ENCODE measurements at places on chromosomes 16 and 17.

GRCh38 chr17:77488531-77489238 is 347.9 kb downstream of the SEC14L1 start:
- DNase-seq = no peak

DNA sequence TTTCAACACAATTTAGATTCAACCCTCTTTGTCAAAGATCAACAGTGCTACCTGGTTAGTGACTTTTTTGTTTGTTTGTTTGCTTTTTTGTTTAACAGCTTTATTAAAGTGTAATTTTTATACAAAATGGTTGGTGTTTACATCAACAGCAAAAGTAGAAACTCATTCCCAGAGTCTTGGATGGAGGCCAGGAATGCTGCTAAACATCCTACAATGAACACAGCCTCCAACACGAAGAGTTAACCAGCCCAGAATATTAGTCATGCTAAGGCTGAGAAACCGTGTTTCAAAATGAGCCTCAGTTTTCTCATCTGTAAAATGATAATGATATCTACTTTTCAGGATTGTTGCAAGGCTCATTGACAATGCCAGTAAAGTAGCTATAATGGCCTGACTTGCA is 211.0 kb upstream of the MAF start:
- no peak for DNase-seq

DNA sequence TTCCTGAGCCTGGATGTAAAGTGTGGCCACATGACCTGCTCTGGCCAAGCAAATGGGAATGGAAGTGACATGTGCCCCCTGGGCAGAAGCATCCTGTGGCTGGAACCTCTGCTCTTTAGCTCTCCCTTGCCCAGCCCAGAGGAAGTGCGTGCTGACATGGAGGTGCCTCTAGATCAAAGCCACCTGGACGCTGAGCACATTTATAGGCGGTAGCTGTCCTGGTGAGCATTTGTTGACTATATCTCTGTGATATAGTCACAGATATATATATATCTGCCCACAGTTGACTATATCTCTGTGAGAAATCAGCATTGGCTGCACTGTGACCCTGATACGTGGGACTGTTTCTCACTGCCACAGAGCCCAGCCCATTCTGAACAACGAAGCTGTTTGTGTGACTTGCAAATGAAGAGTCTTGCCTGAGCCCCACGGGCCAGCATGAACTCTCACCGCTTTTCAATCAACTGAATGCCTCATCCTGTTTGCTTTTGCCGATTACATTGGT is 118.8 kb downstream of the C16orf95 start:
- no peak for DNase-seq

DNA sequence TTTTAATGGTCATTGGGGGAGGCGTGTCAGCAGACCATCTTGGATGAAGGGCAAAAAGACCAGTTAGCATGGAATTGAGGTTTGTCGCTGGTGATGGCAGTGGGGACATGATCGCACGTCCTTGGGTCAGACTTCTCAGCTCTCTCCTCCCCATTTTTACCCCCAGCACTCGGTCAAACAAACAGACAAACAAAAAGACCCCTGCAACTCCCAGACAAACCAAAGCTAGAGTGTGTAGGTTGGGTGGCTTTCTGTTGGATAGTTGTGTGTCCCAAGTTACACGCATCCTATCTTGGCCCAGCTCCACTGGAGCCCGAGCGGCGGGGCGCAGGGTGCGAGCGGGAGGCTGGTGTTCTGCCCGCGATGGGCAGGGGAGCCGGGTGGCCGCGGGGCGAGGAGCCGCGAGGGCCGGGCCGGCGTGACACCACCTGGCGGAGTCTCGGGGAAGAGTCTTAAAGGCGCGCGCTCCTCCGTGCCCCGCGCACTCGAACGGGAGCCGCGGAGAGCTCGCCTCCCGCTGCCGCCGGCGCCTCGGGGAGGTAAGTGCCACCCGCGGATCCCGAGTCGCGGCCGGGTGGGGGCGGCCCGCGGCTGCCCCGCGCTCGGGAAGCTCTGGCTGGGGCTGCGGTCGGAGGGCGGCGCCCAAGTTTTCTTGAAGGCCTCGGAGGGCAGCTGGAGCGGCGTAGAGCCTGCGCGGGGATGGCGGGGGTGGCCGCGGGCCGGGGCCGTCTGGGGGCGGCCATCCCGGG is 18.5 kb upstream of the NTN1 start:
- no peak for DNase-seq

DNA sequence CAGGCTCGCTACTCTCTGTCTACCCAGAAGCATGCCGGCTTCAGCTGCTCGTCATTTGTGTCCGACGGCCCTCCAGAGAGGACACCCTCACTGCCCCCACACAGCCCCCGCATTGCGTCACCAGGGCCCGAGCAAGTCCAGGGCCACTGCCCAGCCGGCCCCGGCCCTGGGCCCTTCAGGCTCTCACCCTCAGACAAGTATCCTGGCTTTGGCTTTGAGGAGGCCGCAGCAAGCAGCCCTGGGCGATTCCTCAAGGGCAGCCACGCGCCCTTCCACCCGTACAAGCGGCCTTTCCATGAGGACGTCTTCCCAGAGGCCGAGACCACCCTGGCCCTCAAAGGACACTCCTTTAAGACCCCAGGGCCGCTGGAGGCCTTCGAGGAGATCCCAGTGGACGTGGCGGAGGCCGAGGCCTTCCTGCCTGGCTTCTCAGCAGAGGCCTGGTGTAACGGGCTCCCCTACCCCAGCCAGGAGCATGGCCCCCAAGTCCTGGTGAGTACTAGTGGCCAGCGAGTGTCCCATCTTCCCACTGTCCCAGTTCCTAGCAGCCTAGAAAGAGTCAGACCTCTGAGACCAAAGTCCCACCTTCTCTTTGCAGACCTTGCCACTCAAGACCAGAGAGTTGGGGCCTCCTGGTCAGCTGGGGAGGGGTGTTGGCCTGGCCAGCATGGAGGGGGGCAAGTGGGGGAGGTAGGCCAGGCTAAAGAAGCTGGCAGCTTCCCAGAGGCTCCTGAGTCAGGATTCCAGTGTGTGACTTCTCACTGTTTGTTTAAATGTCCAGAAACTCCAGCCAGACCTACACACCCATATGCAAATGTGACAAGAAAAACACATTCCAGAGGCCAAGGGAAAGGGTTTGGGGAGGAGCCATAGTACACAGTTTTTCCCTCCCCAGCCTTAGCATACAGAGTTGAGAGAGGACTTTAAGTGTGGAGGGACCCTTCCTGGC is 18.6 kb downstream of the FOXN1 start:
- DNase-seq = no peak

- DNase-seq = no peak
Observed at GRCh38 chr16:52928955-52929354, 123.7 kb downstream of the CHD9NB start.

GRCh38 chr17:19317359-19318095 is 45.0 kb downstream of the B9D1 start:
- DNase-seq = no peak

GRCh38 chr17:56810343-56810742 is 23.4 kb downstream of the C17orf67 start:
- DNase-seq = no peak

DNA sequence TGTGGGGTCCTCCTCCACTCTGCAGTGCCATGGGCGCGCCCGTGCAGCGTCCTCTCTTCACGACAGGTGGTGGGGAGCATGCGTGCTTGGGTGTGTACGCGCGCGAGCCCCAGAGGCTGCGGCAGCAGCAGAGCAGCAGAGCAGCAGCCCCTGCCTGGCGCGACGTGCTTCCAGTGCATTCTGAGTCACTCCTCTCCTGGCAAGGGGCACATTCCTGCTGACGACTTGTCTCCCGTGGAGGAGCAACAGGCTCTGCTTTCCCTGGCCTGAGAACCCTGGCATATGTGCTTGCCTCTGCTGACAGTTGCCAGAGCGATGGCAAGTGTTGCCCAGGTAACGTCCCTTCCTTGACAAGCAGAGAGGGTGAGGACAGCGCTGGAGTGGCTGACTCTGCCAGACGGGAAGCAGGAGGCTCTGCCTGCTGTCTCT is 133.8 kb upstream of the PLCG2 start:
- no peak for DNase-seq

DNA sequence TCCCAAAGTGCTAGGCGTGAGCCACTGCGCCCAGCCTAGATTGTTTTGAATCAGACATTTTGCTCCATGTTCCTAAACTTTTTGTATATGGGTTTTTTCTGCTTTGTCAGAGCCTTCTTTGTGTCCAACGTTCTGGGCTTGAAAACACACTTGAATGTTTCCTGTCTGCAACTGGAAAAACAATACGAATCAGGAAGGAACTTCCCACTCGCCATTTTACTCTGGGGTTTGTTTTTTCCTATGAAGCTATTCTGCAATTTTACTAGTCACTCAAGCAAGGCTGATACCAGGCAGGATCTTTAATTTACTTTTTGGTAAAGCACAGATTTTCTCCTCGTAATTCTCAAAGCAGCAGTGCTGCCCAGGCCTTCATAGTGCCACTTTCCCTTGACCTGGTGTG is 31.6 kb downstream of the ARHGAP17 start:
- no peak for DNase-seq

- no peak for DNase-seq
Observed at GRCh38 chr17:31869031-31869430, 10.0 kb upstream of the COPRS start.

DNA sequence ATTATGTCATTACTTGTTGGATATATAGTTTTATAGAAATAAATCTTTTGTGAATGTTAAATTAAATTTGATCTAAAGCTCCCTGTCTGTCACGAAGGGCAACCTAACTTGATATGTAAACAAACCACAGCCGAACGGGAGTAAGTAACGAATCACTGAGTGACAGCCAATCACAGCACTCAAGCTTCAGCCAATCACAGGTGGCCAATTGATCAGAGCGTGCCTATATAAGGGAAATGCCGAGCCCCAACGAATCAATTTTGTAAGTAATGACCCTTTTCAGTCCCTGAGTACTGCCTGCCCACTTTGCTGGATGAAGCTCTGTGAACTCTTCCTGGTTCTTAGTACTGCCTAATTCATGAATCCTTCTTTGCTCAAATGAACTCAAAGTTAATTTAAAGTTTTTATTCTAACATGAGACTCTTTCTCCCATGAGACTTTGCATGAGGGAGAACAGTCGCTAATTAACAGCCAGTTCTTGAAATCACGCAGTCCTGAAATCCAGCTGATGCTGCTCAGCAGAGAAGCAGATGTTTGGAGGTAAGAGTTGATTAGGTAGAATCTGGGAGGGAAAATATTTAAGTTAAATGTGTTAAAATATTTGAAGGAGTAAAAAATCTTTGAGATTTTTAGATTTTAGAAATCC is 302.2 kb downstream of the CNTNAP4 start:
- DNase-seq = no peak

- DNase-seq = no peak
Observed at GRCh38 chr16:4450931-4451519, 23.4 kb downstream of the NMRAL1 start.

DNA sequence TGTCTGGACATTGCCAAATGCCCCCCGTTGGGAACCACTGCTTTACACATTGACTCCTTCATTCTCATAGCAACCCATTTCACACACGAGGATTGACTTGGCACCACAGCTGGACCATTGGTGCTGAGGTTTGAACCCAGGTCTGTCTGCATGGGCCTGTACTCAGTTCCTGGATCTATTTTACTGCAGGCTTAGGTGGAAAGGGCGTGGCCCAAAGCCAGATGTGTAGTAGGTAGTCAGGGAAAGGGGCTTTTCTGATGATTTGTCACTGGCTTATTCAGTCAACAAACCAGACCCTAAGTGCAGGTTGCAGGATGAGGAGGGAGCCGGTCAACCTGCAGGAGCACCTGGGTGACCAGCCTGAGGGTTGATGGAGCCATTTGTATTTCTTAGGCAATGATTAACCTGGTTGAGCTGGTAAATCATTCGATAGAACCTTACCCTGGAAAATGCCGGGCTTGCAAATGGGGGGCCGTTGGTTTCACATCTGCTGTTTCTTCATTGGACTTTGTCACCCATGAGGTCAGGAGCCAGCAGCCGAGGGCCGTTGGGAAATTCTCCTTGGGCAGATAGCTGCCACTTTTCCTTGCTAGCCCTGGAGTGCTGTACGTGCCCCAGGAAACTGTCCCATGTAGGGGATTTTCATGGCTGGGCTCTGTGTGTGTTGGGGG is 104.4 kb downstream of the CMIP start:
- no peak for DNase-seq

GRCh38 chr17:72518753-72519597 is 398.2 kb downstream of the SOX9 start:
- DNase-seq = no peak

DNA sequence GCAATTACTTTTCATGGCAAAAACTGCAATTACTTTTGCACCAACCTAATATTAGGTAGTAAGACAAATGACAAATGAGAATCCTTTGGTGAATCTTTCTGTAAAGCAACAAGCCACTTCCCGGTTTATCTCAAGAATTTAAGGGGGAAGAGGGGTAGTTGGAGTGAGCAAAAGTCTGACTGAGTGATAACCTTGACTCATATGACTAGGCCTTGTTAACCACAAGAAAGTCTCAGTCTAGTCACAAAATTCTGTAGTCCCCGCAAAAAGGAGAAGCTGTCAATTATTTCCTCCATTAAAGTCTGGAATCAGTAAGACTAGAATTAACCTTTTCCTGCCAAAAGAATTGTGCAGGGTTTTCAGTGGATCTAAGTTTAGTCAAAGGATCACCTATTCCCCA is 72.2 kb upstream of the GNAO1 start:
- DNase-seq = no peak

DNA sequence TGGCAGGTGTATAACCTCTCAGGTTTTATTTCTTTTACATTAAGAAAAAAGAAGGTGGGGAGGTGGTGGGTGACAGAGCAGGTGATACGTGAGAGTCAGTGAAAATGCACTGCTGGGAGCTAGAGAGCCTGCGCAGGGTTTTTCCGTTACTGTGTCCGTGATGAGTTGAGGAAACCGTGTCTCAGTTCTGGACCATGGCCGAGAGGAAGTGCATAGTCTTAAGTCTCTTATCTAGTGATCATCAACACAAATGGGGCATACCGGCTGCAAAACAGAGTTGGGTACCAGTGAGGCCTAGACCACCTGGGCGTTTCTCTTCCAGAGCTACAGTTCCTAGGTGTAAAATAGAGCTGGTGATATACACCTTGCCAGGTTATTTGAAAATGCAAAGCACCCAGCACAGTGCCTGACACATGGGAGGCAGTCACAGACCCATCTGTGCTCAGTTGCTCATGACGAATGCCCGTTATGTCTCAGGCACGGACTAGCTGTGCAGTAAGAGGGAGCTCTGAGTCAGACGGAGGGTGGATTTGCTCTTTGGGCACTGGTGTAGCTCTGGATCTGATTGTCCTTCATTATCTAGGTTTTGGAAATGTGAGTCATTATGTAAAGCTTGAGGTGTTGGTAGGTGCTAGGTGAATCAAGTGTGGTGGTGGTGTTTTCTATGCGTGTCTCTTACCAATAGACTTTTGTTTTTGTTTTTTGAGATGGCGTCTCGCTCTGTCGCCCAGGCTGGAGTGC is 60.9 kb downstream of the RPTOR start:
- peak; percentile 12 for DNase-seq

GRCh38 chr16:55010492-55011160 is 80.0 kb downstream of the IRX5 start:
- DNase-seq = no peak
